ENCODE measurements at places on chromosomes 7 and 10.
A peak's percentile ranks its signal among the peaks of the same experiment; 100 is the strongest.

GRCh38 chr10:79250259-79250658 lies 97.0 kb upstream of the PPIF start:
- no peaks in the 10 kb centered on the region for H3K27me3 ChIP-seq
- peaks cover 61% of the 10 kb centered on the region for H3K4me1 ChIP-seq
- DNase-seq, result no peak
- no peak overlapping the region for H3K27ac ChIP-seq
- no peak overlapping the region for H3K4me3 ChIP-seq
- H3K36me3 ChIP-seq, result peaks cover 7% of the 10 kb centered on the region

DNA sequence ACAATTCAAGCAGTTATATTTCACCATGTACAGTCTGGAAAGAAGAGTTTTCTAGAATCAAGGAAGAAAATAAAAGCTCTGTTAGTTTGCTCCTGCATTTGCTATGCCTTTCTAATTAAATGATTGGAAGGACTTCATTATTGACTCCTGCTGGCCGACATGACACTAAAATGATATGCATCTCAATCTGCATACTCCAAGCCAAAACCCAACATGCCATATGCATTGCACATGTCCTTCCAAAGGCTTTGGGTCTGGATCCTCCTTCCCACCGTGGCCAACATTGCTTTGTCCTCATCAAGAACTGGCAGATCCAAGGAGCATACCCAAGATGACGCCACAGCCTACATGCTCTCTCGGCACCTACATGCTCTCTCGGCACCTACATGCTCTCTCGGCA lies 46.5 kb downstream of the PAXIP1 start:
- DNase-seq, result no peak
- H3K4me1 ChIP-seq, result no peaks in the 10 kb centered on the region
- no peaks in the 10 kb centered on the region for H3K27me3 ChIP-seq
- no peak overlapping the region for H3K27ac ChIP-seq
- peaks cover 56% of the 10 kb centered on the region for H3K36me3 ChIP-seq

DNA sequence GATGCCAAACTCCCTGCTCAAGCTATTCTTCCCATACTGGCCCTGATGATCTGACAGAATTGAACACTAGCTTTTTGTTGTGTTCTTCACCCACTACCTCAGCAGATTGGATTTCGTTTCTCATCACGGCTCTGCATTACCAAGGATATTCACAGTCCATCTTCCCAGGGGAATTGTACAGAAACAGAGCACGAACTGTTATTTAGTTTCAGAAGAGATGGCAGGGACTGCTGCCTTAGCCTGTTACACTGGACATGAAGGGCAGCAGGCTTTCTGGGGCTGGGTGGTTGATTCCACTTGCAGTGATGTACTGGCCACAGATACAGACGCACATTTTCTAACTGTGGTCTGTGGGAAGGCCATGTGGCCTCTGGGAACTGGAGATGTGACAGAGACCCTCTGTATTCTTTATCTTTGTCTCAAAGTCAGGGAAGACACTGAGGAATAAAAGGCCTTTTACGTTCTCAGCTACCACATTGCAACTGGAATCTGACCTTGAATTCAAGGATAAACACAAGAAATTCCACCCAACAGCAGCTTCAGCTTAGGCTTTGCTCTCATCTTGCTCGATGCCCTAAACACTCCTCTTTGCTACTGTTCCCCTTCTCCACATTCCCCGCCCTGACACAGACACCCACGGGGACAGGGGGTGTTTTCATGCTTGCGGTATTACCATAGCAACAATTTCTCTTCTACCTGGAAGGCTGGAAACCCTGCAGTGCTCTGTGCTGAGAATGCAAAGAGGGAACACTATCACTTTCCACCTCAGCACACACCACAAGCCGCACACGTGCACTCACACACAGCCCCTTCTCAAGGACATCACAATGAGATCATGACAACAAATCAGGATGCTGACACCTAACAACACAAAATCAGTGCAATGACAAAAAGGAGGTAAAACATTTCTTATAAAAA lies 81.7 kb downstream of the RNF216 start:
- peak overlapping the region; percentile 3 for H3K27ac ChIP-seq
- H3K4me1 ChIP-seq, result peaks cover 82% of the 10 kb centered on the region

- no peaks in the 10 kb centered on the region for H3K27me3 ChIP-seq
- no peak for DNase-seq
- peaks cover 12% of the 10 kb centered on the region for H3K4me1 ChIP-seq
- H3K36me3 ChIP-seq, result no peaks in the 10 kb centered on the region
Measured at GRCh38 chr7:114051871-114052331, 133.1 kb upstream of the PPP1R3A start.

DNA sequence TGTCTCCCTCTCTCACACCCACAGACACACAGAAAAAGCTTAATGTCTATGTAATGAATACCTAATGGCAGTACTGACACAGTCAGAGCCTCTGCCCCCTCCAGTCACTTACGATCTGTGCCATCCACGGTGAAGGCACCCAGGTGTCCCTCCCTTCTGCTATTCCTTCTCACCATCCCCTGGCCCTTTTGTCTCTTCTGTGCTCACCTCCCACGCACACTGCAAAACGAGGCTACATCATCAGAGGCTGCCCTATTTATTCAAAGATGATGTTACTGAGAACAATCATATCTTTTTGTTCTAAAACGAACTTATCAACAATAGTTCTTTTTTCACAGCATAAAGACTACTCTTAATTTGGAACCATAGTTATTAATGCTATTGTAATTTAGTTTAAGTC lies 246.9 kb upstream of the MKLN1 start:
- H3K4me3 ChIP-seq, result no peak overlapping the region
- H3K36me3 ChIP-seq, result peaks cover 23% of the 10 kb centered on the region
- DNase-seq, result no peak
- H3K27me3 ChIP-seq, result no peaks in the 10 kb centered on the region

- H3K27me3 ChIP-seq, result peaks cover 4% of the 10 kb centered on the region
- H3K27ac ChIP-seq, result peak overlapping the region; percentile 82
- peaks cover 26% of the 10 kb centered on the region for H3K36me3 ChIP-seq
- DNase-seq, result no peak
Measured at GRCh38 chr7:100539436-100540006, 518 bp downstream of the AGFG2 start.

DNA sequence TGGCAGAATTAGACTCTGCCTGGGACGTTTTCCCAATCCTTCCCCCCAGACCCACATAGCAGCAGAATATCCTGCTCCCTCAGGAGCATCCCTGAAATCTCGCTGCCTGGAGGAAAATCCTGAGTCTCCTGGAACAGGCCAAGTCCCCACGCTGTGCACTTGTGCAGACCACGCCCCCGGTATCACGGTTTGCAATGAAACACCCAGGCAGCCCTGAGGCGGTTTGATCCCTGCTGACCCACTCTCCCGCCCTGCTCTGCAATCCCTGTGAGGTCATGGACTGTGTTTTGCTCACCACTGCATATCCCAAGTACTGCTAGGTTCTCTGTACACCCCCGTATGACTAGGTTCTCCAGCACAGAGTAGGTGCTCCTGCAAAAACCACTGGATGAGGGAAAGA lies 411.8 kb upstream of the MGMT start:
- H3K36me3 ChIP-seq, result peaks cover 3% of the 10 kb centered on the region
- H3K27me3 ChIP-seq, result peaks cover 37% of the 10 kb centered on the region
- no peak overlapping the region for H3K4me3 ChIP-seq
- no peak for DNase-seq
- peaks cover 49% of the 10 kb centered on the region for H3K4me1 ChIP-seq
- H3K27ac ChIP-seq, result no peak overlapping the region

DNA sequence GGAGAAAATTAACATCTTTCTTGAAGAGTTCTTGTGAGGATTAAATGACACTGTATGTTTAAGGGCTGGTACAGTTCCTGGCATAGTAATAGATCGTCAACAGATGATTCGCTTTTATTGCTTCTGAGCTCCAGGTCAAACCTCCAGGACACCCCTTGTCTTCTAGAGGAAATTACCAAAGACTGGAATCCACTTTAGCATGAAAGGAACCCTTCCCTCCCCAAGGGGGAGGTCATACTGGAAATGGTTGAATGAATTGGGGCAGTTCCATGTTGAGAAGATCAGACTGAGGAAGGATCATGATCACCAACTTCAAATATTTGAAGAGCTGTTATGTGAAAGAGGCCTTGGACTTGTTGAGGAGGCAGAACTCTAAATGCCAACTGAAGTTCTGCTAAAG lies 8.9 kb downstream of the NFE2L3 start:
- peaks cover 44% of the 10 kb centered on the region for H3K4me1 ChIP-seq
- peaks cover 17% of the 10 kb centered on the region for H3K36me3 ChIP-seq
- no peak for DNase-seq
- H3K4me3 ChIP-seq, result no peak overlapping the region

GRCh38 chr10:23981520-23982309 lies 227.2 kb upstream of the KIAA1217 start:
- H3K36me3 ChIP-seq, result no peaks in the 10 kb centered on the region
- no peak overlapping the region for H3K27ac ChIP-seq
- H3K27me3 ChIP-seq, result no peaks in the 10 kb centered on the region
- H3K4me3 ChIP-seq, result no peak overlapping the region

- no peak overlapping the region for H3K4me3 ChIP-seq
- no peak for DNase-seq
- no peaks in the 10 kb centered on the region for H3K36me3 ChIP-seq
- H3K27me3 ChIP-seq, result no peaks in the 10 kb centered on the region
Measured at GRCh38 chr7:121909716-121910345, 36.9 kb downstream of the PTPRZ1 start.

DNA sequence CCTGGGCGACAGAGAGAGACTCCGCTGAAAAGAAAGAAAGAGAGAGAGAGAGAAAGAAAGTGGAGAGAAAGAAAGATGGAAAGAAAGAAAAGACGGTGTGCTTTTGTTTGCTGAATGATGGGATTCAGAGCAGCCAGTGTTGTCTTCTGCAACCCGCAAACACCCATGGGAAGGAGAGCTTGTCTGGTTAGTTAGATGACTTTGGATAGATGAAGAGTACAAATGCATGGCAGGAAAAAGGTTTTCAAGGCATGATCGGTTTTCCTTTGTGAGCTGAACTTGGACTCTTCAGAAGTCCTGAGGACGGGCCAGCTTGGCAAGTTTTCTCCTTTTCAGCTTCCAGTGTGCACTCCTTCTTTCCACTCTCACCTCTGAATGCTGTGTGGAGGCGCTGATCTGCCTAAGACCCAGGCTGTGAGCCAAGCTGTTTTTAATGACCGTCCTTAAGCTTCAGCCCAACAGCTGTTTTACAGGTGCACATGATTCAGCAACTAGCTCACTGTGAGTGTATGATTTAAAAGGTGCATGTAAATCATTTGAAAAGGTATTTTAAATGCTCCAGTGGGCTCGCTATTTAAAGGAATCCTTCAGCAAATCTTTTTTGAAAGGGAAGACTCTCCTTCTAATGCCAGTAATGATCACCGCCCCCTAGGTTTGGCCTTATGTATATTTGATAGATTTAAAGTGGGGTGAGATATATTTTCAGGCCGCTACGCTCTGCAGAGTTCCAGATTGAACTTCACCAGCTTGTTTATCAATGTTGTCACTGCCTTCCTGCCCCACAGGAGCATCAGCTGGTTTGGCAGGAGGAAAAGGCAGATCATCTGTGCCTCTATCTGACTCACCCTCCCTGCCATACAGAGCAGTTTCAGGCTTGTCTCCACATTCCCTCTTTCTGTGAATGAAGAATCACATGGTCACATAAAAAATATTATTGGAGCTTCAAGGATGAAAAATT lies 115.0 kb downstream of the PLXDC2 start:
- H3K36me3 ChIP-seq, result no peaks in the 10 kb centered on the region
- no peaks in the 10 kb centered on the region for H3K27me3 ChIP-seq
- no peak for DNase-seq
- H3K27ac ChIP-seq, result no peak overlapping the region
- H3K4me3 ChIP-seq, result no peak overlapping the region

GRCh38 chr7:104142147-104142546 lies 65.7 kb downstream of the ORC5 start:
- no peaks in the 10 kb centered on the region for H3K4me1 ChIP-seq
- H3K27ac ChIP-seq, result no peak overlapping the region
- peaks cover 4% of the 10 kb centered on the region for H3K36me3 ChIP-seq
- no peaks in the 10 kb centered on the region for H3K27me3 ChIP-seq

- H3K4me3 ChIP-seq, result no peak overlapping the region
- H3K36me3 ChIP-seq, result no peaks in the 10 kb centered on the region
- H3K4me1 ChIP-seq, result peaks cover 6% of the 10 kb centered on the region
- no peak overlapping the region for H3K27ac ChIP-seq
- H3K27me3 ChIP-seq, result peaks cover 15% of the 10 kb centered on the region
Measured at GRCh38 chr7:22002726-22003125, 57.0 kb upstream of the CDCA7L start.

DNA sequence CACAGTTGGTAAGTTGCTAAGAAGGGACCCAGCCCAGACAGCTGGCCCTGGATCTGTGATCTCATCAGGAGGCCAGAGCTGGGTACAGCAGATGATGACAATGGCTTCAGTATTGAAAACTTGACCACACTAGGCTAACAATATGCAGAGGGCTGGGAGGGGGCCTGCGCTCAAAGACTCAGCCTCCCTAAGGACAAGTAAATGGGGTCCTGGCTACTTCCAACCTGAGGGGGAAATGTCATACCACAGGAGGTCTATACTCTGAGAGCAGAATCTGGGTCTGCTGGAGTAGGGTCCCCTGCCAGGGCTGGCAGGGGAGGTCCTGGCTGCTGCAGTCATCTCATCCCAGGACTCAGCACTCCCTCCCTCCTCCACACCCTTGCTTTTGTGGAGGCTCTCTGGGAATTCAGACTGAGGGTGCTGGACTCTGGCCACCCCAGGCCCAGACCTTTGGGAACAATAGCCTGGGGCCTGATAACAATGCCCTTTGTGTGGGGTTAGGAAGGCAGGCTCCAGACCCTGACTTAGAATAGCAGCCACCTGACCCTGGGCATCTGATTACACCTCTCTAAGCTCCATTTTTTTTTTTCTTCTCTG lies 1.4 kb downstream of the FXYD4 start:
- no peak overlapping the region for H3K4me3 ChIP-seq
- H3K4me1 ChIP-seq, result peaks cover 12% of the 10 kb centered on the region
- H3K36me3 ChIP-seq, result no peaks in the 10 kb centered on the region

- peaks cover 39% of the 10 kb centered on the region for H3K27me3 ChIP-seq
- no peak for DNase-seq
- no peak overlapping the region for H3K27ac ChIP-seq
Measured at GRCh38 chr10:118950997-118951637, 78.4 kb upstream of the NANOS1 start.

DNA sequence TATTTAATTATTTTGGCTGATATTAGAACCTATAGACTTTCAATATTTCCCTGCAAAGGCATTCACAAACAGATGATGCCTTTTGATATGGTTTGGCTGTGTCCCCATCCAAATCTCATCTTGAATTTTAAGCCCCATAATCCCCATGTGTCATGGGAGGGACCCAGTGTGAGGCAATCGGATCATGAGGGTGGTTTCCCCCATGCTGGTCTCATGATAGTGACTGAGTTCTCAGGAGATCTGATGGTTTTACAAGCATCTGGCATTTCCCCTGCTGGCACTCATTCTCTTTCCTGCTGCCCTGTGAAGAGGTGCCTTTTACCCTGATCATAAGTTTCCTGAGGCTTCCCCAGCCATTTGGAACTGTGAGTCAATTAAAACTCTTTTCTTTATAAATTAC lies 9.3 kb upstream of the PNLIPRP3 start:
- H3K4me3 ChIP-seq, result no peak overlapping the region
- H3K27me3 ChIP-seq, result no peaks in the 10 kb centered on the region
- no peak overlapping the region for H3K27ac ChIP-seq
- DNase-seq, result no peak
- H3K36me3 ChIP-seq, result no peaks in the 10 kb centered on the region

- no peaks in the 10 kb centered on the region for H3K27me3 ChIP-seq
- H3K4me1 ChIP-seq, result no peaks in the 10 kb centered on the region
Measured at GRCh38 chr7:115838829-115839228, 191.7 kb downstream of the TFEC start.
